ENCODE measurements at places on chromosomes 2 and 18.

GRCh38 chr18:21242141-21242779 lies at the start of gene GREB1L:
GREB1L (plus strand) TSS chr18:21242232; CDS start chr18:21383519, 141,287 bp downstream.
- no peak for DNase-seq

- DNase-seq = no peak
Observed at GRCh38 chr2:46724107-46724506, 191.5 kb downstream of the MCFD2 start.

DNA sequence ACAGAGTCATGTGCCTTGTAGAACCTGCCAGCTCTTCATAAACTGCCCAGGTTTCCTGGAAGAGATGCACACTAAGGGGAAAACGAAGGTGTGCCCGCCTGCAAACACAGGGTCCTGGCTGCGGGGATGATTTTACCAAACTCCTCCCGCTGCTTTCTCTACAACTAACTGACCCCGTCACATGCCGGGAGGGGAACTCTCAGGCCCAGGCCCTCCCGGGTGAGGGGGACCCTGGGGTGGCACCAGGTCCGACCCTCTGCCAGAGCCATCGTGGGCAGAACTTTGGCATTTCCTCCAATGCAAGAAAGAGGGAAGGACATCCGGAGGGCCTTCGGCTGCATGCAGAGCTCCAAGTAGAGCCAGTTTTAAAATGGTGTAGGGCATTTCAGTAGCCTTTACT lies 28.6 kb downstream of the CAPN13 start:
- DNase-seq = no peak

- DNase-seq = no peak
Observed at GRCh38 chr2:20230114-20230425, 5.1 kb upstream of the SDC1 start.

DNA sequence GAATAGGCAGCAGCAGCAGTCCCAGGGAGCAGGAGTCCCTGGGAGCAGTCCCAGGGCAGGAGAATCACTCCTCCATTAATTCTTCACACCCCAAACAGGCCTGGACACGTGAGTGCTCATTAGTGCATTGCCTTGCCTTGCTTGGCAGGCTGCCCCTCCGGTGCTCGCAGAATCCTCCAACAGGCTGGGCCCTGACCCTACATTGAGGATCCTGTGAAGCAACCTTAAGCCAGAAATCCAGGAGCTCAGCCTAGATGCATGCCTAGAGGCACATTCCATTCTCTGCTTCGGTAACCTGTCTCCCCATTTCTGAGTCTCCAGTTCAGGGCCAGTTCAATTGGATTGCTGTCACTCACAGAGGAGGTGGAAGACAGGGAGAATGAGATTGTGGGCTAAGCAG lies 97.4 kb upstream of the LRATD1 start:
- DNase-seq = no peak

GRCh38 chr2:74554820-74555531 lies 456 bp downstream of the DOK1 start:
- no peak for DNase-seq

Measured in GM04503 (cell line).